ENCODE measurements at places on chromosomes 11 and 22. TPM values are rescaled to one million over a fixed set of nuclear protein-coding genes. Genes with fewer than 3 reads are reported as not detected.

The BAIAP2L2 gene
- 0.28 TPM for total RNA-seq

The C11orf65 gene
- 0.66 TPM for total RNA-seq

The MRGPRX3 gene
- total RNA-seq, result not detected

DNA sequence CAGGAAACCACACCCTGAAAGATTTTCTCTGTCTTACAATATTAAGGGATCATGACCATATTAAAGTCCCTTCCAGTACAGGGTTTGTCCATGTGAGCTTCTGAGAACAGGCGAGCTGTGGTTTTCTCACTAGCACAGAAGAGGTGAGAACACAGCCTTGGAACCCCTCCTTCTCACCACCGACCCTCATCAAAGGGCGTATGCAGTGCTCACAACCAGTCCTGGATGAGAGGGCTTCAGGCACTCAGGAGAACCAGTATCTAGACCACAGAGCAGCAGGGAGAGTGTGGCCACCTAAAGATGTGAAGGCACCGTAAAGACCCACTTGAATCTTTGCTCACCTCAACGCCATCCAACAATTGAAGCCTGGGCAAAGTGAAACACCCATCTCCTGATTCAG, 397.0 kb downstream of the ETS1 start:
- no peak for DNase-seq

DNA sequence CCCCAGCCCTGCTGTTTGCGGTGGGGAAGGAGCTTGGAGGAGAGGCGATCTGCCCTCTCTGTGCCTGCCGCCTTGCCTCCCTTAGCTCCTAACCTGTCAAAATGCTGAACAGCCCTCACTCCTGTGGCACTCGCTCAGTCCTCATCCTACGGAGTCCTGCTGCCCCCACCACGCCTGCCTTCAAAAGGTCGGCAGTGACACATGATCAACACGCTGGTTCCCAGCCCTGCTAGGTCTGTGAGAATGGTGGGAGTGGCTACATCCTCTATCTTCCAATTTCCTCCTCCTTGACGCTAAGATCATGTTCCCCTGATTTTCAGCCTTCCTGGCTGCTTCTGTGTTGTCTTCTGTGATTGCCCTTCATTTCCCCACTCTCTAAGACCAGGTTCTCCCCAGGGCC, 120.2 kb upstream of the TBCEL start:
- DNase-seq, result no peak

- no peak for DNase-seq
These were observed 27.1 kb upstream of the GRK2 start for GRCh38 chr11:67238894-67239782.

- DNase-seq, result no peak
These were observed 45.7 kb downstream of the PDGFD start for GRCh38 chr11:104118105-104118744.

DNA sequence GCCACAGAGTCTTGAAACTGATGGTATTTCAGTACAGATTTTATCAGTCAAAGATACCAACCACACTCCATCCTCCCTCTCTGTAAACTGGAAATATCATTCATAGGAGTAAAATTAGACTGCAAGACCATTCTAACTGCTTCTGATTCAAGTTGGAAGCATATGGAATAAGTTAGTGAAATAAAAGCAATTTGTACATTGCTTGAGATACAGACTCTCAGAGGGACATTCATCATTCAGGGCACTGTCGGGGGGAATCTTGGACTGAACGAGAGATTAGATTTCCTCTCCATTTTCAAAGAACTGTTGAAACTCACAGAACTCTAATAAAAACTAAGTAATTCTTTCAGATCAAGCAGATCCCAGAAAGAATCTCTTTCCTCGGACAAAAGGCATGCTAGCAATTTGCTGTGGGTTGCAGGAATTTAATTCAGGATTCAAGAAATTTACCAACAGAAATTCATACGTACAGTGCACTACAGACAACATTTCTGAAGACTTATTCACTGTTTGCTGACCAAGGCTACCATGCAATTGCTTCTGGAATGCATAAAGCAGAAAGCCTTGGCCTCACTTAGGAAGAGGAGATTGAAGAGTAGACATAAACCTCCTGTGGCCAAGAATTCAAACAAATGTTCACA, 34.1 kb downstream of the PAMR1 start:
- no peak for DNase-seq
